ENCODE measurements at places on chromosomes 2 and 18.

GRCh38 chr2:54274781-54275242, 18.8 kb upstream of the TSPYL6 start:
- no peak for DNase-seq

DNA sequence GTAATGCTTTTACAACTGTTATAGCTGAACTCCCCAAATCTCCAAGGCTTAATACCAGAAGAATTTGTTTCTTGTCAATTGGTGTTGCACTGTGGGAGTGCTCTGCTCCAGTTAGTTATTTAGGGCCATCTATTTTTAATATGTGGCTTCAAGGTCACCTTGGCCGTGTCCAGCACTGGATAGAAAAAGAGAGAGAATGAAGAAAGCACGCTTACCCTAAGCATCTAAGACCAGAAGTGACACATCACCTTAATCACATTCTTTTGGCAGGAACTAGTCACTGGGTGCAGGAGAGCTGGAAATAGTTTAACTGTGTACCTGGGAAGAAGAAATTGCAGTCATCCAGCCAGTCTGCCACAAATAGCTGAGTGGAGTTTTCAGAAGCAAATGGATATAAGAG, 78.8 kb downstream of the VWC2L start:
- DNase-seq = no peak

DNA sequence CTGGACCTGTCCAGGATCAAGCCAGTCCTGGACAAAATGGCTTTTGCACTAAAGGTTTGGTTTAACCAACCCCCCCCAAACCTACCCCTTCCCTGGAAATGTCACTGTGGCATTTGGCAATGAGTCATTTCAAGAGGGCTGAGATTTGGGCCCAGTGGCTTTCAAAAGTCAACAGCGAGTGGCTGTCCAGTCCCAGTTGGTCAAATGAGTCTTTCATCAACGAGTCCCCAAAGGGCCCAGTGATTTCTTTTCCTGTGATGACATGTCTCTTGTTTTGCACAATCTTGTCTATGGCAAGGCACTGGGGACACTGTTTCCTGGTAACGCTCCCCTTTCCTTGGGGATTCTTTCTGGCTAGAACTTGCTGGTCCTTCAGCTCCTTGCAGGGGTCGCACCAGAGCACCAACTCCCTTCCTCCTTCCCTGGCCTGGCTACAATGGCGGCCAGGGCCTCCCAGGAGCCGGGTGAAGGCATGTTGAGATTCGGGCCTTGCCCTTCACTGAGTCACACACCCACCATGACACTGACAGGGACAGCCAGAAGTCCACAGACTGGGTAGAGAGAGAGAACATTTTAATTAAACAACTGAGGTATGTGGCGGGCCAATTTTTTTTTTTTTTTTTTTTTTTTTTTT, 87.2 kb downstream of the SMAD7 start:
- DNase-seq = no peak

- DNase-seq = no peak
Measured at GRCh38 chr18:48735080-48735676, 196.3 kb downstream of the CTIF start.

DNA sequence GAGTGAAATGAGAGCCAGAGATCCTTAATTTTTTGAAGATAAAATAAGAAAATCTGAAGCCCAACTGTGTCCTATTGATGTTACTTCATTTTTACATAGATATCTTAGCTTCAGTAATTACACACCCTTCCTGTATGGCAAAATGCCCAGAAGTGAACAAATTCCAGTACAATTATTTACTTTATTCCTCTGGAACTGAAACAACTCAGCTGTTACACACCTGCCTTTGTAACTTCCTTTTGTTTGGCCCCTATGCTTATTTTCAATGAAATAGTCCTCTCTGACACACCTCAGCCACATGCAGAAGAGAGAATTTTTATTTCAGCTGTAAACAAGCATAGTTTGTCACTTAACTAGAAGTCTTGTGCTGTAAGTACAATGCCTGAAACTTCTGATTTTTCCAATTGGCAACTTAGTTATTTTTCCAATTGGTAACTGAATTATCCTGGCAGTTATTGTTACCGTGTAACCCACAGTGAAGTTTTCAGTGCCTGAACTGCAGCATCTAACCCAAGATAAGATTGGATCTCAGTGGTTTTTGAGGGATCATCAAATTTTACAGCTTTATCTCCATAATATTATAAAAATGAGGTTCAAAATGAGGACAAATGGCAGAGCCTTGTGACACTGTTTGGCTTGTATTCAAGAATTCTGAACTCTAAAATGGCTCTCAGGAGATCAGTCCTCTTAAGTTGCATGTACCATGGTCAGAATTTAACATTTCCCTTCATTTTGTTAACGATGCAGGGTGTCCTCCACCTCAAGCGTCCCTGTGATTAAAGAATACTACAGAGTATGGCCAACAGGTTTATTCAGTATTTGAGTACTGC, 82.6 kb downstream of the PKP4 start:
- DNase-seq = peak; percentile 12

DNA sequence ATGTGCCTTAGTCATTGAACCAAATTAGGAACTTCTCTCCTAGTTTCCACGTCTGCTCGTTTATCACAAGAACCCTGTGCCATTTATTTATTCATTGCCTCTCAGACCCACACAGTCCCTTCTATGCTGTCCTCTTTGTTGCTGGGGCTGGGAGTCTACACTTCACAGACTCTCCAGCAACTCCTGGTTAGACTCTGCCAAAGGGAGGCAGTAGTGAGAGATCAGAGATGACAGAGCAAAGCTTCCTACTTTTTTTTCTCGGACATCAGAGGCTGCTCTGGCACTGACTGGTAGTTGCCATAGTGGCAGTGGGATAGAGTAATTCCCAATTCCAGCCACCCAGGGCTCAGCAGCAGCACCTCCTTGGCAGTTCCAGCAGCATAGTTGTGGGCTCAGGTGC, 277.5 kb downstream of the BCL11A start:
- no peak for DNase-seq

DNA sequence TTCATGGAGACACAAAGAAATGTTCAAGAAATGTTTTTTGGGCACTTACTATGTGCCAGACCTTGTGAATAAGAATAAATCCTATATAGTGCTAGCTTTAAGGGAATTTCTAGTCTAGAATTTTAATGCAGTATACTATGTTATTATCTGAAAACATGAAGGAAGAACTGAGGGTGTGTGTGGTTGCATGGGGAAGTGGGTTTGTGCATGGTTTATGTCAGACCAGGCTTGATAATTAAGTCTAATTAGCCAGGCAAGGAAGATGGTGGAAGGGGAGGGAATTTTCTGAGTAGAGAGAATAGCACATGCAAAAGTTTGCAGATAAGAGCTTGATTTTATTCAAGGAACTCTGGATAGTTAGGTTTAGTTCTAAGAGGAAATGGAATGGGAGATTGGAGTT, 6.5 kb downstream of the RBBP8 start:
- DNase-seq = no peak

DNA sequence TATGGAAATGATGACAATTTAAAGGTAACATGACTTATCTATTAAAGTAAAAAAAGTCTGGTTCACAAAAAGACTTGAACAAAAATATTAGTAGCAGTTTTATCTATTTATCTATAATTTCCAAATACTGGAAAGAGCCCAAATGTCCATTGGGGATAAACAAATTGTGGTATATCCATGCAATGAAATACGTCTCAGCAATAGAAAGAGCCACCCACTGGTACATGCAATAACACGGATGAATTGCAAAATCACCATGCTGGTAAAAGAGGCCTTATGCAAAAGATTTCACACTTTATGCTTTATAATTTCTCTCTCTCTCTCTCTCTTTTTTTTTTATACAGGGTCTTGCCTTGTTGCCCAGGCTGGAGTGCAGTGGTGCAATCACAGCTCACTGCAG, 91.4 kb upstream of the ASAP2 start:
- DNase-seq = no peak

DNA sequence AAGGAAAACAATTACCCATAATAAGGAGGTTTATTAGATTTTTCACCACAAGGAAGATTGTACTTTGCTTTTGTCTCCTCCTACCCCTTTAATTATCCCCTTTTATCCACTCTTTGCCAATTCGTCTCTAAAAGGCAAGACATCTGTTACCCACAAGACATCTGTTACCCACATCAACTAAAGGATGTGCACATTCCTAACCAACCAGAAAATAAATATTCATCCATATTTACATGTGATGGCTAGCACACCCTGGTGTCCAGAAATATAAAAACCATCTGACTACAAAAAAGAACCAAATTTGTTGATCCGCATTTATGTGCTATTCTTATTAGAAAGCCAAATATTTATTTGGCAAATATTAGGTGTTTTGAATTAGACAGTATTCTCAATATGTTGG, 35.7 kb downstream of the ACVR1C start:
- DNase-seq = peak; percentile 19

Measured in RKO (cell line).